CD8-positive, alpha-beta memory T cell (primary cell): ENCODE measurements at places on chromosomes 2 and 18. TPM values are rescaled to one million over a fixed set of nuclear protein-coding genes. Genes with fewer than 3 reads are reported as not detected.

CFAP65 gene
- not detected for total RNA-seq

IL36A gene
- not detected for total RNA-seq

- no peak overlapping the region for H3K4me3 ChIP-seq
- H3K36me3 ChIP-seq: no peaks in the 10 kb centered on the region
- H3K27me3 ChIP-seq: no peaks in the 10 kb centered on the region
- H3K4me1 ChIP-seq: no peaks in the 10 kb centered on the region
These were observed 393.5 kb downstream of the ERBB4 start for GRCh38 chr2:212145121-212145520.

DNA sequence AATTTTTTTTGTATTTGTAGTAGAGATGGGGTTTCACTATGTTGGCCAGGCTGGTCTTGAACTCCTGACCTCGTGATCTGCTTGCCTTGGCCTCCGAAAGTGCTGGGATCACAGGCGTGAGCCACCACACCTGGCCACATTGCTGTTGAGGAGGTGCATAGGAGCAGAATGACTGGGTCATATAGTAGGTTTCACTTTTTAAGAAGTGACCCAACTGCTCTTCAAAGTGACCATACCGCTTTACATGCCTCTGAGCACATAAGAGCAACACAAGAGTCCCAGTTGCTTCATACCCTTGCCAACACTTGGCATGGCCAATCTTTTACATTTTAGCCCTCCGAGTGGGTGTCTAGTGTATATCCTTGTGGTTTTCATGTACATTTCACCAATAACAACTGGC is 28.9 kb downstream of the RRM2 start:
- no peak overlapping the region for H3K27ac ChIP-seq
- no peak for DNase-seq
- no peaks in the 10 kb centered on the region for H3K36me3 ChIP-seq
- no peaks in the 10 kb centered on the region for H3K4me1 ChIP-seq
- no peaks in the 10 kb centered on the region for H3K27me3 ChIP-seq

DNA sequence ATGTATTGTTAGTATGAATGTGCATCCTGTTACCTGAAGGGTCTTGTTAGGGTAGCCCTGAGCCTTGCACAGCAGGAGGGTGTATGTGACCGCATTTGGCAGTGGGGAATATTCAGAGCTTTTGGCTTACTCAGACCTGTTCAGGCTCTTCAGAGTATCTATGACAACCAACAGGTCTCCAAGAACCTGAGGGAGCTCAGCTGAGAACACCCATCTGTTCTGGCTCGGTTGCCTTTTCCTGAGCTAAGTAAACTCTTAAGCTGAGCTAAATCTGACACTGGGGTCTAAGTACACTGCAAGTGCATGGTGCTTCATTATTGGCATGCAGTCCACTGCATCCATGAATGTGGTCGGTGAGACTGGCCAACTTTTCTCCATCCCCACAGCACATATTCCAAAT is 92.4 kb upstream of the CHST9 start:
- H3K36me3 ChIP-seq: no peaks in the 10 kb centered on the region
- H3K4me1 ChIP-seq: no peaks in the 10 kb centered on the region
- no peaks in the 10 kb centered on the region for H3K27me3 ChIP-seq

GRCh38 chr2:171902840-171903420 is 8.9 kb upstream of the SLC25A12 start:
- DNase-seq: no peak
- H3K36me3 ChIP-seq: no peaks in the 10 kb centered on the region
- no peak overlapping the region for H3K27ac ChIP-seq
- no peak overlapping the region for H3K4me3 ChIP-seq

GRCh38 chr2:101419096-101419663 is 31.9 kb upstream of the CREG2 start:
- H3K27ac ChIP-seq: no peak overlapping the region
- no peaks in the 10 kb centered on the region for H3K27me3 ChIP-seq
- DNase-seq: peak; percentile 28
- no peak overlapping the region for H3K4me3 ChIP-seq
- no peaks in the 10 kb centered on the region for H3K4me1 ChIP-seq

DNA sequence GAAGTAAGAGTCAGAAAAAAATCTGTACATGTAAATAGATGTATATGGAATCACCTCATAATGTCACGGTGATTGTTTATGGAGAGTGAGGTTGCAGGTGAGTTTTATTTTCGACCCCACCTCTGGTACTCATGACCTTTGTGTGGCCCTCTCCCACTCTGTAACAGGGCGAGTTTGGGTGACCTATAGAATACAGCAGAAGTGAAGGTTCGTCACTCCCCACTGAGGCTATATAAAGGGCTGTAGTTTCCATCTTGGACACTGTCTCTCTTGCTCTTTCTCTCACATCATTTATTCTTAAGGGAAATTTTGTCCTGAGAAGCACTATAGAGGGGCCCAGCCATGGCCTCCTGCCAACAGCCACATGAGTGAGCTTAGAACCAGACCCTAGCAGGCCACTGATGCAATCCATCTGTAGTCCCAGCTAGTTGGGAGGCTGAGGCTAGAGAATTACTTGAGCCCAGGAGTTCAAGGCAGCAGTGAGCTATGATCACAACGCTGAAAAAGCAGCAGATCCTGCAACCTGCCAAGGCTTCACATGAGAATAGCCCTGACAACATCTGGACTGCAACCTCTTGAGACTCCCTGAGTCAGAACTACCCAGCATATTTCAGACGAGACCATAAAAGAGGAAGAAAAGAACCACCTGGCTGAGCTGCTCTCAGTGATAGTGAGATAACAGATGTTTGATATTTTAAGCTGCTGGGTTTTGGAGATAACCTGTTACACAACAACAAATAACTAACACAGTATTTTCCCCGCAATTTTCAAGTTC is 74.3 kb upstream of the SLC1A4 start:
- H3K27me3 ChIP-seq: no peaks in the 10 kb centered on the region
- H3K4me1 ChIP-seq: peaks cover 12% of the 10 kb centered on the region
- no peak for DNase-seq
- H3K36me3 ChIP-seq: no peaks in the 10 kb centered on the region

DLGAP1 gene
- total RNA-seq: not detected

WNT10A gene
- total RNA-seq: 1.0 TPM

IL18RAP gene
- total RNA-seq: 4.9 TPM

DNA sequence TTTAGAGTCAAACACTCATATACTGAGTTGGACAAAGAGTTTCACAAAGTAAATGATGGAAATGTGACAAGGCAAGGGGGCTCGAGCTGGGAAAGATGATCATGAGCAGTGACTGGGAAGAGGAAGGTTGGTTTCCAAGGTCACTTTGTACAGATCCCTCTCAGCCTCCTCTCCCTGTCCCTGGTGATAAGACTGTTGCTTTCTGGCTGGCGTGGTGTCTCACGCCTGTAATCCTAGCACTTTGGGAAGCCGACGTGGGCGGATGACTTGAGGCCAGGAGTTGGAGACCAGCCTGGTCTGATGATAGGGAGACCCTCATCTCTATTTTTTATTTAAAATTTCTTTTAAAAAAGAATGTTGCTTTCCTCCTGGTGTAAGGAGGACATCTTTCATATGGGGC is 86.6 kb upstream of the STPG4 start:
- H3K4me3 ChIP-seq: no peak overlapping the region
- H3K27me3 ChIP-seq: no peaks in the 10 kb centered on the region
- DNase-seq: no peak
- no peaks in the 10 kb centered on the region for H3K36me3 ChIP-seq

GRCh38 chr2:76599732-76600368 is 889.1 kb upstream of the GCFC2 start:
- no peak overlapping the region for H3K27ac ChIP-seq
- no peaks in the 10 kb centered on the region for H3K36me3 ChIP-seq
- no peak overlapping the region for H3K4me3 ChIP-seq
- H3K27me3 ChIP-seq: no peaks in the 10 kb centered on the region
- H3K4me1 ChIP-seq: no peaks in the 10 kb centered on the region

DNA sequence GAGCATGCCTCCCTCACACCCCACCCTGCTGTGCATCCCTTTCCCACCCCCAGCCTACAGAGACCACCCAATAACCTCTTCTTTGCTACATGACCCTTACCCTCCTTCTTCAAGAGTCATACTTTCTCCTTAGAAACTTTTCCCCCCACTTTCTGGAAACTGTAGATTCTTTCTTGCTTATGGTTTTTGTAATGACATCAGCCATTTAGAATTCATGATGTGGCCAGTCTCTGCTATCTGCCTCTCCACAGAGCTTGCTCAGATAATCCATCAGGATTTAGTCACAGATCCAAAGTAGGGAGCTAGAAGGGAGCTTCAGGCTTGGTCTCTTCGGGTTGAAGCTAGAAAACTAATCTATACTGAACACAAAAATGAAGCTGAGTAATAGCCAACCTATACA is 36.5 kb downstream of the GALM start:
- no peak overlapping the region for H3K4me3 ChIP-seq
- H3K4me1 ChIP-seq: peaks cover 32% of the 10 kb centered on the region
- no peaks in the 10 kb centered on the region for H3K27me3 ChIP-seq
- no peaks in the 10 kb centered on the region for H3K36me3 ChIP-seq

OTOS gene
- total RNA-seq: not detected

CTIF gene
- 4.8 TPM for total RNA-seq

- H3K27me3 ChIP-seq: no peaks in the 10 kb centered on the region
- no peak for DNase-seq
- no peaks in the 10 kb centered on the region for H3K36me3 ChIP-seq
These were observed 42.6 kb upstream of the MAP3K20 start for GRCh38 chr2:173033084-173033483.

SULT1C2 gene
- not detected for total RNA-seq

DNA sequence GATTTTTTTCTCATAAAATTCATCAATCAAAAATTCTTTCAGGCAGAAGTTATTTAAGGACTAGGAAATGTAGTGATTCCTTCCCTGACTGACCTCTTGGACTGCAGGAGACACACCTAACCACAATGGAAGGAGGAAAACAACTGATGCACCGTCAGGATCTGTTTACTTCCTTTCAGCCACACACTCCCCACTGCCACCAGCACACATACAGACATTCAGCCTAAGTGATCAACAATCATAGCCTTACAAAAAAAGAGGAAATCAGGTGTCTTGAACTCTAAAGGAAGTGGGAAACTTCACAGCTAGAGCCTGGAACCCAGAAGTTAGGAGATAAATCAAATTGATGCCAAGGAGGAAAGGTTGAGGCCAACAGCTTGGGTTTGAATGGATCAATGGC is 213.5 kb upstream of the ACVR2A start:
- no peaks in the 10 kb centered on the region for H3K27me3 ChIP-seq
- peaks cover 21% of the 10 kb centered on the region for H3K4me1 ChIP-seq
- DNase-seq: no peak
- no peak overlapping the region for H3K4me3 ChIP-seq
- H3K27ac ChIP-seq: no peak overlapping the region

GRCh38 chr2:106885971-106886915 is at the start of gene ST6GAL2:
ST6GAL2 (minus strand) TSS chr2:106886167; CDS start chr2:106843977, 42,190 bp downstream.
- no peaks in the 10 kb centered on the region for H3K4me1 ChIP-seq
- no peak within 1 kb of the TSS for H3K4me3 ChIP-seq
- no peak for DNase-seq
- H3K36me3 ChIP-seq: no peaks in the 10 kb centered on the region

DNA sequence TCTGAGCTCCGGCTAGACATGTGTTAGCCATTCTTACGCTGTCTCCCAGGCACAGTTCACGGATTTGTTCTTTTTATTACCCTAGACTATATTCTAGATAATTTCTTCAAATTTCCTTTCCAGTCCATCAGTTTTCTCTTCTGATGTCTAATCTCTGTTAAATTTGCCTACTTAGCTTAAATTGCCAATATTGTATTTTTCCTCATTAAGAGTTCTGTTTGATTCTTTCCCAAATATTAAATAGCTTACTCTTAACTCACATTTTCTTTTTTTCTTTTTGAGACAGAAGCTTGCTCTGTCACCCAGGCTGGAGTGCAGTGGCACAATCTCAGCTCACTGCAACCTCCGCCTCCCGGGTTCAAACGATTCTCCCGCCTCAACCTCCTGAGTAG is 21.2 kb downstream of the CROCC2 start:
- no peak for DNase-seq
- H3K36me3 ChIP-seq: no peaks in the 10 kb centered on the region

DNA sequence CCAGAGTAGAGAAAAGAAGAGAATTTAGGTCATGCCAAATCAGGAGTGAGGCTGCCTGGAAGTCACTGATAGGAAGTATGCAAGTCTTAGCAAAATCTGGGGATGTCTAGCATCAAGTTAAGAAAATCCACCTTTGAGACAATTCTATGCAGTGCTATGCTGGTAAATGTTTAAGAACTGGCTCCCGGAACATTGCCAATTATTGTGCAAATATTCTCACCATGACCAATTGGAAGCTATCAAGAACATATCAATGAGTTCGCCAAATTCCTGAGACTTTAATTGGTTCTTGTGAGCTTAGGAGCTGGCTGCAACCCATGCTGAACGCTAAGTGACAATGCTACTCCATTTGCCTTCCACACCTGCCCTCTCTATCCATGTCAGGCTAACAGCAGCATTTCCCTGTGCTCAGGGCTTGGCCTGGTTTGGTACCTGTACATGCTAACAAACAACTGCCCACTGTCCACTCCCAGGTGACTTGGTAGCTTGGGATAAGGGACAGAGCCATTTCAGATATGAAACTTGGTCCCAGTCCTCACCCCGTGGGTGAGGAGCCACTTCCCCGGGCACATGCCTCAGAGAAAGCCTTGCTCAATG is 172.9 kb upstream of the KLHL29 start:
- H3K36me3 ChIP-seq: no peaks in the 10 kb centered on the region
- no peak for DNase-seq
- H3K27ac ChIP-seq: no peak overlapping the region
- H3K4me1 ChIP-seq: no peaks in the 10 kb centered on the region

GRCh38 chr2:145058457-145058856 is 538.5 kb upstream of the ZEB2 start:
- H3K27ac ChIP-seq: no peak overlapping the region
- H3K36me3 ChIP-seq: no peaks in the 10 kb centered on the region
- H3K4me3 ChIP-seq: no peak overlapping the region
- H3K27me3 ChIP-seq: no peaks in the 10 kb centered on the region

SCTR gene
- total RNA-seq: not detected

DSG4 gene
- total RNA-seq: not detected

DNA sequence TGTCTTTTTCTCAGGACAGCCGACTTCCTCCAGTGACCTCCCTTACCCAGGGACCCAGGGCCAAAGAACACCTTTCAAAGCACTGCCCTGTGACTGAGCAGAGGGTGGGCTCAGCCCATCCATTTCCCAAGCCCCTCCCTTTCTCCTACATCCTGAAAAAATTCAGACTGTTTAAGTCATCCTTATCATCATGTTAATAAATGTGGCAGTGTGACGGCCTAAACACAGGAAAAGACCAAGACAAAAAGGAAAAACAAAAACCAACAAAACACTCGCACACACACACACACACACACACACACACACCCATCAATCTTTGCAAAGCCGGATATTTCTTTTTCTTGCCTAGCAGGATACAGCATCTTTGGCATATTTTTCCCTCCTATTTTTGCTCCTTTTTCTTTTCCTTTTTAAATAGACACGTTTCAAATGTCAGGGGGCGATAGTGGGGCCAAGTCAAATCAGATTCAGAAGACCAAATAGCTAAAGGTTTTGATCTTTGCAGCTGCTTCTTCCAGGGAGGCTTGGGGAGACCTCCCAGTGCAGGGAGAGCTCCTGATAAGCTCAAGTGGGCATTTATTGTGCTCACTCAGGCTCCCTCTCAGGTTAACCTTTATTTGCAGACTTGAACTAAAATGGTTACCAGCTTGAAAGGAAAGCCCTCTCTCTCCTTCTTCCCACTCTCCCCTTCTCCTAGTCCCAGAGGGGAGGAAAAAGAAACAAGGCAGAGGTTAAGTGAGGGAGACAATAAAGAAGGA is 39.5 kb upstream of the NRP2 start:
- H3K27ac ChIP-seq: no peak overlapping the region
- no peaks in the 10 kb centered on the region for H3K27me3 ChIP-seq
- DNase-seq: no peak
- H3K4me1 ChIP-seq: no peaks in the 10 kb centered on the region
- no peaks in the 10 kb centered on the region for H3K36me3 ChIP-seq
- no peak overlapping the region for H3K4me3 ChIP-seq
